ENCODE measurements at places on chromosomes 2 and 18. TPM values are rescaled to one million over a fixed set of nuclear protein-coding genes. Genes with fewer than 3 reads are reported as not detected.

The NTSR2 gene
- total RNA-seq = not detected

DNA sequence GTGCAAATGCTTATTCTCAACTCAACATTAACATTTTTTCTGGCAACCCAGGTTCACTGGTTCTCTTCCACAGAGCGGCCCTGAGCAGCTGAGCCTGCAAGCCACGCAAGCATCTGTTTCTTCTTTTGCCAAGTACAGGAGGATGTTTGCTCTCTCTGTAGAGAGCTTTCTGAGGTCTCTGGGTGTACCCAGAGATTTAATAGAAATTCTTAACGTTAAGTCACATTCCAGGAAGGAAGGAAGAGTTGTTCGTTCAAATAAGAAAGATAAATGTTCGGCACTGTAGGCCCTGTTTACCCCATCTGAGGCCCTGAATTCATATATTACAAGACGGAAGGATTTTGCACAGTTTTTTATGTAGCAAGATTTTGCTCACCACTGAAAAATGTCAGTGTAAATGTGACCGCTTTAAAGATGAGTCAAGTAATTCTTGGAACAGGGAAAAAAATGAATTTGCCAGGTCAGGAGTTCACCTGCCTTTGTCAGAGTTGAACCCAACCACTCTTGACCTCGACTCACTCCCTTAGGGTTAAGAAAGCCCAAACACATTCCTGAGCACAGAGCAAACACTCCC lies 30.1 kb downstream of the KCTD18 start:
- no peak overlapping the region for H3K4me3 ChIP-seq
- H3K4me1 ChIP-seq = peaks cover 2% of the 10 kb centered on the region
- no peak for DNase-seq
- H3K36me3 ChIP-seq = no peaks in the 10 kb centered on the region
- H3K27ac ChIP-seq = no peak overlapping the region

DNA sequence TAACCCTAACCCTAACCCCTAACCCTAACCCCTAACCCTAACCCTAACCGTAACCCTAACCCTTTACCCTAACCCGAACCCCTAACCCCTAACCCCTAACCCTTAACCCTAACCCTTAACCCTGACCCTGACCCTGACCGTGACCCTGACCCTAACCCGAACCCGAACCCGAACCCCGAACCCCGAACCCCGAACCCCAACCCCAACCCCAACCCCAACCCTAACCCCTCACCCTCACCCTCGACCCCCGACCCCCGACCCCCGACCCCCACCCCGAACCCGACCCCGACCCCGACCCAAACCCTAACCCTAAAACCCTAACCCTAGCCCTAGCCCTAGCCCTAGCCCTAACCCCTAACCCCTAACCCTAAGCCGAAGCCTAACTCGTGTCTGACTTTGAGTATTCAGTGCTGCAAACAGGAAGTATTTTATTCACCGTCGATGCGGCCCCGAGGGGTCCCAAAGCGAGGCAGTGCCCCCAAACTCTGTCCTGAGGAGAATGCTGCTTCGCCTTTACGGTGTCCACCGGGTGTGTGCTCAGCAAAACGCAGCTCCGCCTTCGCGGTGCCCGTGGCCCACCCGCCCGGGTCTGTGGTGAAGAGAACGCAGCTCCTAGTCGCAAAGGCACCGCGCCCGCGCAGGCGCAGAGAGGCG lies 36.0 kb downstream of the FAM110C start:
- no peak overlapping the region for H3K27ac ChIP-seq
- no peaks in the 10 kb centered on the region for H3K4me1 ChIP-seq
- H3K27me3 ChIP-seq = no peaks in the 10 kb centered on the region

DNA sequence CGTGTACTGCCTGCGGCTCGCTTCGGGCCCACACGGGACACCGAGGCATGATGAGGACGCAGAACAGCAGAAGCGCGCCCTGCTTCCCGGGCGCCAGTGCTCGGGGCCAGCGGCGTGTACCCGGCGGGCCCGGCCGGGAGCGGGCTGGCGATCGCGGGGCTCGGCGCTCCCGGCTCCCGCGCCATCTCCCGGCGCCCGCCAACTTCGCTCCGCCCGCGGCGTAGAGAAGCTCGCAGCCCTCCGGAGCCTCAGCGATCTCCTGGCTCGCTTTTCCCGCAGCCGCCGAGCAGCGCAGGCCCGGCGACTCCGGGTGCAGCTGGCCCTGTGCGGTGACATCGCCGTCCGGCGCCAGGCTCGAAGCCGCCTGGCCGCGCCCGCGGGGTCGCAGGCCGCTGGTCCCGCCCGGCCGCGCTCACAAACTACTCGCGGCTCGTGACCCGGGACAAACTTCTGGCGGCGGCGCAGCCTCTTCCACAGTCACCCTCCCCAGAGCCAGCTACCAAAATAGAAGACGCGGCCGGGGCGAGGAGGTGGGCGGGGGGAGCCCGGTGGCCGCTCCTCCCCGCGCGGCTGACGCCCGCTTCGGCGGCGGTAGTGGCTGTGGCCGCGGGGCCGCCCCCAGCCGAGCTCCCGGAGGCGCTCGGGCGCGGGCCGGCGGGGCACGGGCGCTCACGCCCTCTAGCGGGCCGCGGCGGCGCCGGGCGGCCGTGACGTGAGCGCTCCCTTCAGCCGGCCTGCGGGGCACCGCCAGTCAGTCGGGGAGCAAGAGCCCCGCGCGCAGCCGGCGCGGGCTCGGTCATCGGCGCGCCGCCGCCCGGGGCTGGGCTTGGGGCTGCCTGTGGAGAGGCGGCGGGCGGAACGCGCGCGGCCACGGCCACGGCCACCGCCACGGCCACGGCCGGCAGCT lies at the start of gene PTPRM:
Gene PTPRM (plus strand): TSS at position 750 of the 907 bp plus-strand sequence. CDS start 503 bp downstream, outside the sequence.
- no peaks in the 10 kb centered on the region for H3K36me3 ChIP-seq
- DNase-seq = peak; percentile 54
- peak within 1 kb of the TSS; percentile 10 for H3K4me3 ChIP-seq
- H3K27ac ChIP-seq = no peak within 1 kb of the TSS
- no peaks in the 10 kb centered on the region for H3K4me1 ChIP-seq

DNA sequence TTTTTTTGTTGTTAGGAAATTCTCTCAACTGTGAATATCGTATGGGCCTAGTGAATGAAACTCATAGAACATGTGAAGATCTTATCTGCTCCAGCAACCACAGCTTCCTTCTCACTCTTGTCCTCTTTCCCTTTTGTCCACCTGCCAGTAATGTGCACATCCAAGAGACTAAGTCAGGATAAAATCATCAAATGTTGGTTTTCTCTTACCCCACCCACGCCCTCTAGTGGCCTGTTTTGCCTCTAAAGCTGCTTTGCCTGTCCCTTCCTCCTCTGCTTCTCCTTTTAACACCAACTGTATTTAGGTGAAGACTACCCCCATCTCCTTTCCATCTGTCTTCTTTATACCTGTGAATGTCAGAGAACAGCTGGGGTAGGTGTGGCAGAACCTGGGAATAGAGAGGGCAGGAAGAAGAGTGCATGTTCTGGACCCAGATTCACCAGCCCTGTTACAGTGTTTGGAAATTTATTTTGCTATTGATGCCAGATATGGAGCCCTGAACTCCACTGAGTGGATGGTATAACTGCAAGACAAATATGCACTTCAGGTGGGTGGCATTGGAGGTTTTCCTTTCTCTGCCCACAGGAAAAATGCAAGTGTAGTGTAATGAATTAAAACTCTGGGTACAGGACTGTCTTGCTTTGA lies 8.4 kb upstream of the MGAT5 start:
- DNase-seq = peak; percentile 90
- H3K4me1 ChIP-seq = peaks cover 68% of the 10 kb centered on the region
- no peak overlapping the region for H3K27ac ChIP-seq
- no peaks in the 10 kb centered on the region for H3K36me3 ChIP-seq
- no peak overlapping the region for H3K4me3 ChIP-seq

Measured in activated naive CD4-positive, alpha-beta T cell treated with anti-CD3 and anti-CD28 coated beads for 36 hours (primary cell).